Progenitor cell of endocrine pancreas (in vitro differentiated cells): ENCODE measurements at places on chromosomes 5 and 9.
A peak's percentile ranks its signal among the peaks of the same experiment; 100 is the strongest.

- no peak for DNase-seq
Measured at GRCh38 chr5:142874540-142874939, 104.4 kb downstream of the ARHGAP26 start.

- no peak for DNase-seq
Measured at GRCh38 chr9:5671711-5672353, 42.9 kb downstream of the RIC1 start.

DNA sequence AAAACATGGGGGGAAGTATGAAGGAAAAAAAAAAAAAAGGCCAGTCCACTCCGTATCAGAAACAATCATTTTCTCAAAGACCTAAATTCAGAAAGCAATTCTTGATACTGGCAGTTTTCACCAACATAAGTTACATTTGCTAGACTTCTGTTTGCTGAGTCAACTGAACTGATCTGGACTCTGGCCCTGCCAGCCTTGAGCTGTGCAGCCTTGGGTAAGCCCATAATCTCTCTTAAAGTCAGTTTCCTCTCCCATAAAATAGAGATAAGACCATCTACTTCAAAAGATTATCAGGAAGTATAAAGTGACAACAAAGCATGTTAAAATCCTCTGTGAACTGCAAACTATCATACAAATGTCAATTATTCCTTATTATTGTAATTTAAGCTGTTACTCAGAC lies 106.8 kb downstream of the MAPKAP1 start:
- no peak for DNase-seq

DNA sequence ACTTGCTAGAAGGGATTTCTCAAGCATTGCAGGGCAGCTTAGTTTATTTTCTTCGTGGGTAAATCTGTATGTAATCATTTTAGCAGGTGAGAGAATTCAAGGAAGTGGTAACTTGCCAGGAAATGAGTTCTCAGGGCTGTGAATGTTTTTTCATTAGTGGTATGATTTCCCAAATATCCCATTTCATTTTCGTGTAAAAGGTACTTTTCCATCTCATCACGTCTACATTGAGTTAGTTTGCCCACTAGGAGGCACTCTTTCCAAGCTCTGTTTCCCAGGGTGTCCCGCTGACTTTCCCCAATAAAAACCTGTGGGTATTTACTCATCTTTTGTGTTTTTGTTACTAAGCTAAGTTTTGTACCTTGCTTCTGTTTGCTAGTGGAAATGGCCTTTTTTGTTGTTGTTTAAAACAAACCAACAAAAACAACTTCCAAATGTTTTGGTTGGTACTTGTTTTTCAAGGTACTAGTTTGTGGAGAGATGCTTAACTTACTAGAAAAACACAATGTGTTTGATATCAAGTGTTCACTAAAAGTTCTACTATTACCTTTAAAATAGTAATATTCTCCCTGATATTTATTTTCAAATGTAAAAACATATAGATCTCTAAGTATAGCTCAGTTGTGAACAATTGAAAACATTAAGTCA lies 373.6 kb downstream of the ADGRV1 start:
- peak; percentile 14 for DNase-seq

DNA sequence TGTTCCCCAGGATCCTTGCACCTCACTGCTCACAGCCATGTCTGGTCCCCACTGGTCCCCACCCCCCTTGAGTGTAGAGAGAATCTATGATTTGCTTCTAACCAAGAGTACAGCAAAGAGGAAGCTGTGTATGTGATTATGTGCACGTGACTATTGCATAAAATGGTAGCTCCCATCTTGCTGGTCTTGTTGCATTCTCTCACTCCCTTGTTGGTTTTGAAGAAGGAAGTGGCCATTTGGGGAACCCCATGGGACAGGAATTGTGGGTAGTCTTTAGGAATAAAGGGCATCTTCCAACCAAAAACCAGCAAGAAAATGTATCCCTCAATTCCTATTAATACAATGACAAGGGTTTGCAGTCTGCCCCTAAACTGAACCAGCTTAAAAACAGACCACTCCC lies 5.2 kb upstream of the FCN2 start:
- DNase-seq: no peak

DNA sequence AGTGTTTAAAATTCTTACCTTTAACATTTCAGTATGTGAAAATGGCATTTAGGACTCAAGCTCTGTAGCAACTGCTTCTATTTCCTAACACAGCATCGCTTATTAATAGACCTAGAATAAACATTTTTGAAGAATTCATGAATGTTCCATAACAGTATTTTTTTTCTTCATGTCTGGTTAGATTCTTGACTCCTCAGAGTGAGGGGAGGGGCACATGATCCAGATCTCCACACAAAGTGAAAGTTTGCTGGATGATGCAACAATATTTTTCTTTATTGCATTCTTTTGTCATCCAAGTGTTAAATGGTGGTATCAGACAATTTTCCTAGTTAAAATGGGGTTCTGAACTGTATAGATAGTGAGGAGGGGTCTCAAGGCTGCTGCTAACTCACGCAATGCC lies 130.8 kb upstream of the MAN2A1 start:
- DNase-seq: no peak

DNA sequence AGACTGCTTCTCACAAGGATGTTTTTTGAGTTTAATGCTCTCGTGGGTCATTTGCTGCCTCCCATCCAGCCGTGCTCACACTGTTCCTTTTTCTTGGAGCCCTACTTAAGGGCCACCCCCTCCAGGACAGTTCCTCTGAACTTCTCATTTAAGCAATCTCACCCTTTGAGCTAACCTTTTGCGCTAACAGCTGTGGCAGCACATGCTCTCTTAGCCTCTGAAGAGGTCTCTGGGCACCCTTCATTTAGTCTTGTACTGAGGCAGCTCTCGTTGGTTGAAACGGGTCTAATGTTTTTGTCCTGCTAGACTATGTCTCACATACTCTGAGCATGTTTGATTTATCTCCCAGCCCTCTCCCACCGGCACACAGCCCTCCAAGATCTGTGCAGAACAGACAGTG lies 11.8 kb downstream of the ALDH1B1 start:
- no peak for DNase-seq

GRCh38 chr9:37197158-37198038 lies 77.0 kb downstream of the ZCCHC7 start:
- DNase-seq: no peak

- DNase-seq: no peak
Measured at GRCh38 chr5:143495821-143496275, 92.4 kb upstream of the NR3C1 start.

- no peak for DNase-seq
Measured at GRCh38 chr5:124951661-124952060, 205.2 kb upstream of the ZNF608 start.

DNA sequence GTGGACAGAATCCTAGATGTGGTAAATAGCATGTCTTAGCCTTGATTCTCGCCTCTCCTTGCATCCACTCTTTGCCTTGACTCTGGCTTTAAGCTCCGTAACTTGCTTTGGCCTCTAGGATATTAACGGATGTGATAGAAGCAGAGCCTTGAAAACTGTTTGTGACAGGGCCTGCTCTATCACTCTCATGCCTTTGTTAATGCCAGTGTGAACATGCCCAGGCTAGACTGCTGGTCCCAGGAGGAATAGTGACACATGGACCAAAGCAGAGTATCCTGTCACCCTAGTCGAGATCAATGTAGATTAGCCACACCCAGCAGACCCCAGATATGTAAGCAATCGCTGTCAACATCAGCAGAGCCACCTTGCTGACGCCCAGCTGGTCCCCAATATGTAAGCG lies 109.9 kb upstream of the C9orf72 start:
- no peak for DNase-seq

DNA sequence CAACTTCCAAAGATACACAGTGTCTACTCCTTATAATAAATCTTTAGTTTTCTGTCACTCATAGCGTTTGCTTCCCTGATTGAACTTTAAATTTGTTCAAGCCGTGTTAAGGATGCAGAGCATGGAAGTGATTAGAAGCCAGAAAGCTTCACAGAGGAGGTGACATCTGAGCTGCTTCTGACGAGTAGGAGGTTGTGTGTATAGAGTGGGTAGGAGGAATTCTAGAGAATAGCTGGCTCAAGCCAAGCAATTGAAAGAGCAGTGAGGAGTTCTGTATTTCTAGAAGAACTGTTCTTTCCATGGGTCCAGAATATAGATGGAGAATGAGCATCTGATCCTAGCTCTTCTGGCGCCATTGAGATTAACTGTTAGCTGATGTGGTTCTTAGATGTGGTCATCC lies 6.0 kb downstream of the NUDT2 start:
- DNase-seq: no peak

DNA sequence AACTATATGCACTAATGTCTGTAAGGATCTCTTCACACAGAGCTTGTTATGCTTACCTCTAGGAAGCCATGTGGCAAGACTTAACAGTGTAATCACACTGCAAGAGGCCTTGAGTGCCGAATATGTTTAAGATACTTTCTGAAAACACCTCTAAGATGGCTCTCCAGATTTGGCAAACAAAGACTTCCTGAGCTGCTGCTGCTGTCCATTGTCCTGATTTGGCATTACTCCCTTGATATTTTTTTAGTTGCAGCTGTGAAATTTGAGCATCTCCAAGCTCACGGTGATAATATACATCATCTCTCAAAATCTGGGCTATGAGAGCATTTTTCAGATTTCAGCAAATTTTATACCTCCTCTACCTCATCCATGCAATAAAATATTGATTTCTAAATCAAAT lies 384.5 kb upstream of the CDH6 start:
- DNase-seq: no peak

DNA sequence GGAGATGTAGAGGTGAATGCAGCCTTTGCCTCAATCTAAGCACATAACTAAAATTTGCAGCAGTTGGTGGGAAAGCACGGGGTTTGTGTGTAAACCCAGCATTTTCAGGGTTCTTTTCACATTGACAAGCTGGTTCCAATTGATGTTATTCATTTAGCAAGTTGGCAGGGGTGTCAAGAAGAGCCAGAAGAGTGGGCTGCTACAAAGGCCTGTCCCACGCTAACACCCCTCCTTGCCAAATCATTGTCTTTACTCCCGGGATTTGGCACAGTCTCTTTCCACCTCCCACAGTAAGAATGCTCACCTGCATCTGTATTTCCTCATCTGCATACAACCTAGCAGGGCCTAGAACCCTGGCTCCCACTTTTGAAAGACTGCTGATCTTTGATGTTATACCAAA lies 11.8 kb downstream of the RGMB start:
- no peak for DNase-seq

- DNase-seq: no peak
Measured at GRCh38 chr9:75120686-75121085, 32.4 kb downstream of the OSTF1 start.

- DNase-seq: no peak
Measured at GRCh38 chr9:69627281-69627680, 44.9 kb downstream of the APBA1 start.
